ENCODE measurements at places on chromosomes 6 and 20.

GRCh38 chr20:33093074-33093473 lies 13.6 kb downstream of the BPIFB4 start:
- DNase-seq: no peak

GRCh38 chr6:148544421-148544820 lies 201.8 kb downstream of the SASH1 start:
- no peak for DNase-seq

- no peak for DNase-seq
These were observed 228.1 kb upstream of the CST7 start for GRCh38 chr20:24720957-24721356.

- no peak for DNase-seq
These were observed 55.1 kb downstream of the ALDH8A1 start for GRCh38 chr6:134894800-134895199.

GRCh38 chr6:121124600-121124999 lies 209.7 kb downstream of the TBC1D32 start:
- DNase-seq: no peak

Data from DMS79 (cell line).